ENCODE measurements at places on chromosomes 7 and 10.

- DNase-seq: no peak
Measured at GRCh38 chr10:85655411-85655810, 711.2 kb downstream of the GRID1 start.

DNA sequence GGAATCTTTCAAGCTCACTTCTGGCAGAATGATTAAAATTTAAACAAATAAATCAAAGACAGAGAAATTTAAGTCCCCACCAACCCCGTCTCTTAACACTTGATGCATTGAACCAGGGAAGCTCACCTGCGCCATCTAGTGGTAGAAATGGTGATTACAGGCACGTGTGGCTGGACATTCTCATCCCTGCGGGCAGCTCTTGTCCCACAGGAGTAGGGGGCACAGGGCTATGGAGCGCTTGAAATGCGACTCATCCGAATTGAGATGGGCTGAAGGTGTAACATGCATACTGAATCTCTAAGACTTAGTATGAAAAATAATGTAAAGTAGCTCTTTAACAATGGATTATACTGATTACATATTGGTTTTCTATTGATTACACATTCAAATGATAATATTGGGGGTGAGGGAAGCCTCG, 24.8 kb upstream of the SLIT1 start:
- DNase-seq: no peak

DNA sequence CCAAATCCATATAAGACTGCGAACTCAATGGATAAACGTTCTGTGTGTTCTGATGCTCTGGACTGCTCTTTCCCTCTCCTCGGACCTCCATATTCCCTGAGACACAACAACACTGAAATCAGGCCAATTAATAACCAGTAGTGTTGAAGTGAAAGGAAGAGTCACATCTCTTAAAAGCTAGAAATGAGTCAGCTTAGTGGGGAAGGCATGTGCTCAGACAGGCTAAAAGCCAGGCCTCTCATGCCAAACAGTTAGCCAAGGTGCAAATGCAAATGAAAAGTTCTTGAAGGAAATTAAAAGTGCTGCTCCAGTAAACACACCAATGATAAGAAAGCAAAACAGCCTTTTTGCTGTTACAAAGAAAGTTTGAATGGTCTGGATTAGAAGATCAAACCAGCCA, 29.3 kb downstream of the TNS3 start:
- DNase-seq: no peak

DNA sequence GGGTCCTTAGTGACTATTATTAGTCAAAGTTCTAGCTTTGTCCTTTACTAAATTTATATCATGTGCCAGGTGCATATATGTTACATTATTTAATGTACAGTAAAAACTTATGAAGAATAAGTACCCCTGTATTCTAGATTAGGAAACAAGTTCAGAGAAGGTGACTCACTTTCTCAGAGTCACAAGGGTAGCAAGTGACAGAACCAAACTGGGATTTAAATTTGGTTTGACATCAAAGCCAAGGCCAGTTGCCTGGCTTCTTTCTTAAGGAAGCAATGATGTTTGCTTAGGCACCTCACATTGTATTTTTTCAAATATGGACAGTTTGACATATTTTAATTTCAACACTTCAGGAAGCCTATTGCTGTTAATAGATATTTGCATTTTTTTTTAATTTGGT, 2.5 kb downstream of the LSM8 start:
- DNase-seq: no peak
